ENCODE measurements at places on chromosomes 5 and 9. TPM values are rescaled to one million over a fixed set of nuclear protein-coding genes. Genes with fewer than 3 reads are reported as not detected.

Gene HARS2
- polyA plus RNA-seq, result 9.2 TPM

Gene NUP188
- polyA plus RNA-seq, result 8.6 TPM

Gene GPR21
- polyA plus RNA-seq, result 2.5 TPM

Gene NDOR1
- polyA plus RNA-seq, result 0.11 TPM

Gene FOXD4
- polyA plus RNA-seq, result not detected

Gene RNF183
- polyA plus RNA-seq, result not detected

Gene SPINK6
- polyA plus RNA-seq, result 2,131 TPM

Gene PAIP2
- polyA plus RNA-seq, result 219 TPM

Gene C5orf52
- polyA plus RNA-seq, result not detected

Gene ZDHHC11B
- polyA plus RNA-seq, result 5.4 TPM

Gene GLRA1
- polyA plus RNA-seq, result 0.35 TPM

Gene GPR150
- polyA plus RNA-seq, result not detected
